ENCODE measurements at places on chromosomes 6 and 20.
A peak's percentile ranks its signal among the peaks of the same experiment; 100 is the strongest.

DNA sequence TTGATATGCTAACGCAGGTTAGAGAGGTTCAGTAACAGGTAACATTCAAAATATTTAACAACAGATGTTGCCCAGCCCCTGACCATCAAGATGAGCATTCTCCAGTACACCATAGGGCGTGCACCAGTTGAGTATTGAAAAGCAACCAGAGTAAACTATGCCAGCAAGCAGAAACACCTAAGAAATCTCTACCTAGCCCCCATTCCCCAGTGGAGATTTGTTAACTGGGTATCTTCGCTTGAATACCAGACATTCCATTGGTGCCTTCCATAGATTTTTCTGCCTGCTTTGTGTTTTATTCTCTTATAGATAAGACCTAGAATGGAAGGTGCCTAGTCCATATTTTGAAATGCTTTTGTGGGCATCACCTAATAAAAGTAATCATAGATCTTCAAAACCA is 623.9 kb downstream of the KIF16B start:
- DNase-seq, result no peak

GRCh38 chr6:18022398-18023231 is 35.2 kb upstream of the KIF13A start:
- DNase-seq, result no peak

DNA sequence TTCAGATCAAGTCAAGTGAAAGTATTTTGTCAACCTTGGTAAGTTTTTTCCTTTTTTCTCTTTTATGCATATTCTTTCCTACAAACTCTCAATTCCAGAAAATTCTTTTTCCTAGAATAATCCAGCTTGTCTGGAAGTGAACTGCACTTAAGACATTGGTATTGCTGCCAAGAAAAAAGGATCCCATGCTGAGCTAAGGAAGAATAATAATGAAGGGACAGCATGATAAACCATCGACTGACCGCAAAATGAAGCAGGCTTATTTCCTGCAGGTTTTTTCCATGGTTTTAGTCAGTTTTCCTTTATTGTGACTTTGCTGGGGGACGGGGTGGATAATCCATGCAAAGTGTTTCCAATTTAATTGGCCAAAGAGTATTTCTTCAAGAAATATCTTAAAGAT is 857.6 kb upstream of the SLC35B3 start:
- no peak for DNase-seq

DNA sequence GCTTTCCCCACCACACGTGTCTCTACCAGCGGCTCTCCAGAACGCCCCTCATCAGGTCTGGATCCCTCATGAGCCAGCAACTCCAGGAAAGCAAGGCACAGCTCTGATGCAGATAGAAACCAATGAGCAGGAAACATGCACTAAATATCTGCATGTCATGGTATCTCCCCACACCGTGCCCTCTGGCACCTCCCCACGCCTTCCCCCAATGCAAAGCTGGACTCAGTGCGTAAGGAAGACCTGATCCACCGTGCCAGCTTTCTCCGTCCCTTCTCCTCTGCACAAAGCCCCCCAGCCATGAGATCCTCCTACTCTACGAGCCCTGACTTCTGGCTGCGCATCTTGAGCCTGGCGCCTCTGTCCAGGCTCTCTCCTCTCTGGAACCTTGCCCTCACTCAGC is 9.4 kb downstream of the PDE10A start:
- DNase-seq, result no peak

DNA sequence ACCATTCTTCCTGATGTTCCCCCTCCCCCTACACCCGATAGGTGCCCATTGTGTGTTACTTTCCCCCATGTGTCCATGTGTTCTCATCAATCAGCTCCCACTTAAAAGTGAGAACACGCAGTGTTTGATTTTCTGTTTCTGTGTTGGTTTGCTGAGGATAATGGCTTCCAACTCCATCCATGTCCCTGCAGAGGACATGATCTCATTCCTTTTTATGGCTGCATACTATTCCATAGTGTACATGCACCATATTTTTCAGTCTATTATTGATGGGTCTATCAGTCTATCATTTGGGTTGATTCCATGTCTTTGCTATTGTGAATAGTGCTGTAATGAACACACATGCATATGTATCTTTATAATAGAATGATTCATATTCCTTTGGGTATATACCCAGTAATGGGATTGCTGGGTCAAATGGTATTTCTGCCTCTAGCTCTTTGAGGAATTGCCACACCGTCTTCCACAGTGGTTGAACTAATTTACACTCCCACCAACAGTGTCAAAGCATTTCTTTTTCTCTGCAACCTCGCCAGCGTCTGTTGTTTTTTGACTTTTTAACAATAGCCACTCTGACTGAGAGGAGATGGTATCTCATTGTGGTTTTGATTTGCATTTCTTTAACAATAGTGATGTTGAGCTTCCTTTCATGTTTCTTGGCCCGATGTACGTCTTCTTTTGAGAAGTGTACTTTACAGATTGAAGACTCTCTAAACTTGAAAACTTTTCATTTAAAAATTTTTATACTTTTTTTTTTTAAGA is 41.0 kb upstream of the GCNT2 start:
- DNase-seq, result no peak

DNA sequence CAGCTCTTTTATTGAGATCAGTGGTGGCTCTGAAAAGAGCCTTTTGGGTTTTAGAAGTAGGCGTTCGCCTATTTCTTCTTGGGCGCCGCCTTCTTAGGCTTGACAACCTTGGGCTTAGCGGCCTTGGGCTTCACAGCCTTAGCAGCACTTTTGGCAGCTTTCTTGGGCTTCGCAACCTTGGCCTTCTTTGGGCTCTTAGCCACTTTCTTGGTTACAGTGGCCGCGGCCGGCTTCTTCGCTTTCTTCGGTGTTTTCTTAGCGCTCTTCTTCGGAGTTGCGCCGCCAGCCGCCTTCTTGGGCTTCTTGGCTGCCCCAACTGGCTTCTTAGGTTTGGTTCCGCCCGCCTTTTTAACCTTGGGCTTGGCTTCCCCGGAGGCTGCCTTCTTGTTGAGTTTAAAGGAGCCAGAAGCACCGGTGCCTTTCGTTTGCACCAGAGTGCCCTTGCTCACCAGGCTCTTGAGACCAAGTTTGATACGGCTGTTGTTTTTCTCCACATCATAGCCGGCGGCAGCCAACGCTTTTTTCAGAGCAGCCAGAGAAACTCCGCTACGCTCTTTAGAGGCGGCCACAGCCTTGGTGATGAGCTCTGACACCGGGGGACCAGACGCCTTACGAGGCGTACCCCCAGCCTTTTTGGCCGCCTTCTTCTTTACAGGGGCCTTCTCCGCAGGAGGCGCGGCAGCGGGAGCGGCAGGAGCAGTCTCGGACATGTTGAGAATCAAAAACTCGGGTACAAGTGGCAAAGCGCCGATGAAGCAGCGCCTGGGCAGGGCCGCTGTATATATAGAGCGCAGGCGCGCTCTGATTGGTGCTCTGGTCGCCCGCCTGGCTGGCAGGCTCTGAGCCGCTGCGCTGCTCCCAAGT is 31.3 kb upstream of the HFE start:
- DNase-seq, result peak; percentile 98

DNA sequence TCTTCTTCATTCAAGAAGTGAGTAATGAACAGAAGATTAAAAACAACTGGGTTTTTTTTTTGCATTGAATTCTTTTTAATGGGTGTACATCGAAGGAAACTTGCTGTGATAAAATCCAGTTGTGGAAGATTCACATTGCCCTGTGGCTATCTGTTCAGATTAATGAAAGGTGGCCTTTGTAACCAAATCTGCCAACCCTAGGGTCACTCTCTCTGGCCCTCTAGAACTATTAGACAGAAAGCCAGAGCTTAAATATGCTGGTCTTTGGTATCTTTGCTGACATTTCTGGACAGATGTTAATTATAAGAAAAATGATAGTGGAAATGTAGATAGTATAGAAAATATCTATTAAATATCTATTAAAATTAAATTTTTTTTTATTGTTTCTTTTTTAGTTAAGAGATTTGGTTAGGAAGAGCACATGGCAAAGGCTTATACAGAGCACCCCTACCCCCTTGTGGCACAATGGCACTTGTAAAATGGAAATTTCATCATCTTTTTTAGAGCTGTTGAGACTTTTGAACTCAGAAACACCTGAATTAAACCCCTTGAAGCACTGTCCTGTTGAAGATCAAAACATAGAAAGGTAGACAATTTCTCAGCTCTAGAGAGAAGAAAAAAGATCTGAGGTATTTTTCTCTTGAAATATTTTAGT is 572.5 kb downstream of the PKHD1 start:
- no peak for DNase-seq

DNA sequence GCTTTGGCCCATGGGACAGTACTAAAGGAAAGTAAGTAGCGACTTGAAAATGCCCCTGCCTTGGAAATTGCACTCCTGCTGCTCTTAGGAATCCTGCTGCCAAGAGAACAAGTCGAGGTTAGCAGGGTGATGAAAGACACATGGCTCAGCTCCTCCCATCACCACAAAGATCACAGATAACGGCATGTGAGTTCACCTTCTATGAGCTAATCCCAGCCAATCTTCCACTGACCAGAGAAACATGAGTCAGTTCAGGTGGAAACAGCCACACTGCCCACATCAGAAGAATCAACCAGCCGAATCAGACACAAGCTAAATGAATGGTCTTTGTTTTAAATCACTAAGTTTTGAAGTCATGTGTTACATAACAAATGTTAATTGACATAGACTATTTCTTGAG is 106.3 kb downstream of the PRKN start:
- DNase-seq, result no peak

DNA sequence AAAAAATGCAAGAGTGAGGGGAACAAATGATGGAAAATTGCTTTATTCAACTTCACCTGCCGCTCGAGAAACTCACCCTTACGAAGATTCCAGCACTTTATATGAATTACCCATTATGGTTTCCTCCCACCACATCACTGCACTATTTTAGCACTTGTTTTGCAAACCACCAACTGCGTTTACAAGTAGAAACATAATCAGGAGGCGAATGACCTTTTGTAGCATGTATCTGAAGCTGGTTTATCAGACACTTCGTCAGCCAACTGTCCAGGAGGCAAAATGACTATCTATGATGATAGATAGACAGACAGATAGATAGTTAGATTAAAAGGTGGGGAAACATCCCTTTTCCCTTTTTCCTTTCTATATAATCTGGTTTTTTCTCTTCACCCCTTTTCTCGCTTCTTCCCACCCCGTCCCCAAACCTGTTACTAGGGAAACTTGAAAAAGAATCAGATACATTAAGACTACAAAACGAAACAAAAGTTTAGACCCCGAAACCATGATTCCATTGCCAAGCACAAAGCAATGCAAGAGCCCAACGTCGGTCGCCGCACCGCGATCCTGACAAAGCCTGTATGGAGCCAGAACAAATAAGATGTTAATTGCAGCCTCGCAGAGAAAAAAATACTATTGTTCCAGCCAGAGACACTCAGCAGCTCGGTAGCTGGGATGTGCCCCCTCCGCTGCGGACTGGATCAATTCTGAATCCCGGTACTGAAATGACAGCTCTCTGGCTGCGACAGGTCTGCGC is 933 bp upstream of the ADGRB3 start:
- DNase-seq, result no peak

- DNase-seq, result no peak
Observed at GRCh38 chr6:35924146-35924545, 3.2 kb upstream of the SRPK1 start.

DNA sequence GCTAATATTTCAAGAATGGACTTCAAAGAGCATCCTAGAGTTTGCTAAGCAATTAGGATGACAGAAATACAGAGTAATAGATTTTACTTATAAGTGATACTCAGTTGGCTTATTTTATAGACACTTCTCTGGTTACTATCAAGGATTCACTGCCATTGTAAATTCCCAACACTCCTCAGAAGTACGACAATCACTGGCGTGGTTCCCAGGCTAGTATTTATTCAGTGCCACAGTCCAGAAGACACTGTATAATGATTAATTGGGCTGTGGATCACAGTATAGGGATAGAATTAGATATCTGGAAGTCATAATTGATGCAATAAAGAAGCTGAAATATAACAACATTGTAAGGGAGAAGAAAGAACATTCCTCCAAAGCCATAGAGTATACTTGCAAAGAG is 15.7 kb downstream of the MANEA start:
- DNase-seq, result no peak

DNA sequence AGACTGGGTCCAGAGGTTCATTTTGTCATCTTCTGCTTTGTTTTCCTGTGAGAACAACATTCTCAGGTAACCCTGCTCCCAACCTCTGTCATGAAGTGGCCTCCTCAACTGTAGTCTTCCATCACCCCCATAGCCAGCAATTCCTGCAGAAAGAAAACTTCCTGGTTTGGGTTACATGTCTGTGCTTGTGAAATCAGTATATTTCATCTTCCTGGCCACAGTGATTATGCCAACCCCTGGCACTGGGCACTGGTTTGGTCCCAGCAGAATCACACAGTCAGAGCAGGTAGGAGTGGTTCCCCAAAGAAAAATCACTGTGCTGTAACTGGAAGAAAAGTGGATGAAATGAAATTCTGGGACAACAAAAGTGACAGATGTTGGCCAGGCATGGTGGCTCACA is 52.5 kb downstream of the CRYBG1 start:
- DNase-seq, result no peak

DNA sequence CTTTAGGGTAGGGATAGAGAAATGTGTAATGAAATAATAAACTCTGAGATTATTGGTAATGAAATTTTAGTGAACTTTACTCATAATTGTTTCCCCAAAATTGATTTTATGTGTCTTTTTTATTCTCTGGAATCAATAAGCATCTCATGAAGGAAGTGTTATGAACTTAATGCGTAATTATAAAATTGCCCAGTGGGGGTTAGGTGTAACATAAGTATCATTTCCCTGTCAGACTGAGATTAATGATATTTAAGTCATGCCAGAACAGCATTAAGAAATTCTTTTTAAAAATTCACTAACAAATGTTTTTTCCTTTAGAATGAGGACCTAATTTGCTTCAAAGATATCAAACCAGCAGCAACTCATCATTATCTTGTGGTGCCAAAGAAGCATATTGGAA is 10.0 kb downstream of the HINT3 start:
- DNase-seq, result no peak

GRCh38 chr6:157269261-157269794 is 54.0 kb downstream of the TMEM242 start:
- no peak for DNase-seq

DNA sequence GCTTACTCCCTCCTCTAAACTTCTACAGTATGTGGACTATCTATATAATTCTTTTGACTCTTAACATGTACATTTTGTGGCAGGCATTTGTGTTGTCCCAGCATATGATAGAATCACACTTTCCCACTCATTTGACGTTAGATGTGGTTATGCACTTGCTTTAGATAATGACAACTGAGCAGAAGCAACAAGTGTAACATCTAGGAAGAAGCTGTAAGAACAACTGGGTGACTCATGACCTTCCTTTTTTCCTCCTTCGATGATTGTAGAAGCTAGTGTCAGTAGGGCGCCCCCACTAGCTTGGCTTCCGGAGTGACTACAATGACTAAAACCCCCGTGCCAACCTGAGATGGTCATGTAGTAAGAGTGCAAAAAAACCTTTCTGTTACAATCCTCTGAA is 74.6 kb upstream of the CEP85L start:
- peak; percentile 65 for DNase-seq

- no peak for DNase-seq
Observed at GRCh38 chr6:107662333-107662732, 161.8 kb downstream of the SCML4 start.

DNA sequence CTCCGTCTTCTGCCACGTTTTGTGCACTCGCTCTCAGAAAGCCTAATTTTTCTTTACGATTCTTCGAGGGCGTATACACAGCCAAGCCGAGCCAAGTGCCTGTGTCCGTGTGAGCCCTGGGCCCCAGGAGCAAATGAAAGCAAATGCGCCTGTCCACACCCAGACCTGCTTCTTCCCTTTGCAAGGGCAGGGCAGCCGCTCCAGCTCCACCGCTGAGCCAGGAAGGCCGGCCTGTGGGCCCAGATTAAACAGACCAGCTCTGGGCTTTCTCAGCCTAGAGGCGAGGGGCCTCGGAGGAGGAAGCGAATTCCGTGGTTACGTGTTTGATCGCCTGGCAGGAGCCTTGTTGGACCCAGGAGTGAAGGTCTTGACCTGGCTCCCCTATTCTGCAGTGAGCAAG is 184.6 kb downstream of the SMOC2 start:
- no peak for DNase-seq
